HT1080 (cell line): ENCODE measurements at places on chromosomes 7 and 10.

DNA sequence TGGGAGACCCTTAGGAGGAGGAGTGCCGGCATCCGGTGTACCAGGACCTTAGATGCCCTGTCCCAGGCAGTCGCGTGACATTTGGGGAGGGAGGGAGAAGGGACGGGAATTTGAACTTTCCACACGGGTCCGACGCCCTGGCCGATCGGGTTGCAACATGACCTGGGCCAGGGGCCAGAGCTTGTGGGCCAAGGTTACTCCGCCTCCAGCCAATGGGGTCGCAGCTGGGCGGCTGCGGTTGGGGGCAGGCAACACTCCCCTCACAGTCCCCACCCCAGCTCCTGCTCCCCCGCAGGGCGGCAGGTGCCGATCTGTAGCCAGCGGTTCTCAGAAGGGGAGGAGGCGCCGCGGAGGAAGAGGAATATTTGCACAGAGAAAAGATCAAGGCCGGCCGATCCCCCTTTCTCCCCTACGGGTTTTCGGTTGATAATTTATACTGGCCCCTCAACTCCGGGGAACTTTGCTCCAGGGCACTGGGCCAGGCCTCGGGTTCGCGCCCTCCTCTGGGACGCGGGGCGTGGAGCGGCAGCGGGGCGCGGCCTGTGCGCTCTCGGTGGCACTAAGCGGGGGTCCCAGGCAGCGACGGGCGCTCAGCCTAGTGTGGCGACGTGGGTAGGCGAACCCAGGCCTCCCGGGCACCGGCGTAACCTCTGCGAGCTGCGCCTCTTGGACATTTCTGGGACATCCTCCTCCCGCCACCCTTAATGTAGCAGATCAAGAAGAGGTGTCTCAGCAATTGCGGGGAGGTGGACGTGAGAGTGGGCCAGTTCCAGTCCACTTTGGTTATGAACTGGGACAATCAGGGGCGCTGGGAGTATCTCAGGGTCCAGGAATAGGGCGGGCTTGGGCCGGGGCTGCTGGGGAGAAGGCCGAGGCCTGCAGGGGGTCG is 1.2 kb downstream of the MLXIPL start:
- no peak for DNase-seq

- DNase-seq = peak; percentile 32
Measured at GRCh38 chr7:98745722-98746318, 124.0 kb downstream of the TMEM130 start.

GRCh38 chr10:28959850-28960501 is 282.7 kb downstream of the BAMBI start:
- no peak for DNase-seq

DNA sequence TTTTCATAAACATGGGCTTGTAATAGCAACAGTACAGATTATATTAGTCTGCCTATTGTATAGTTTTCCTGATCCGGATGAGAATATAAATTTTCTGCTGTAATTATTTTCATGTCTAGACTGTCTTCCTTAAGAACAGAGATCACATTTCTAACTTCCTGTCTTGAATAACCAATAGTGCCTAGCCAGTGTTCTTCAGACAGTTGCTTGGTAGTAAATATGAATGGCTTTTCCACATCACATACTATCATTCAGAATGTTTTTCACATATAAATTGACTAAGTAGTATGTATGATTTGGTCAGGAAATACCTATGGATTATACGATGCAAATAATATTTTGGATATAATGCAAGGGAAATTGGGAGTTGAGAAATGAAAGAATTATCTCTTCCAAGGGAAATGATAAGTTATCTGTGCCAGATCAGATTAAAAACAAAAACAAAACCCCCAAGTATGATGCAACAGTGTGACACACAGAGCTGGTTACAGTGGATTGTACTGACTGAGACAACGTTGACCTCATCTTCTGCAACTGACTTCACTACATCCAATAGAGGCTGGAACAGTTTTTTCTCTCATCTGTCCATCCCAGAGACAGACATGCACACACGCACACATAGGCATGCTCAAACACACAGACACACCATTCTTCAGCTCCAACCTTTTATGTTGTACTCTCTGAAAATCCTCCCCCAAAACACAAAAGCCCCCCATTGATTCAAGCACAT is 16.4 kb downstream of the ITGA8 start:
- no peak for DNase-seq

GRCh38 chr10:58593008-58593407 is 80.3 kb downstream of the BICC1 start:
- no peak for DNase-seq

DNA sequence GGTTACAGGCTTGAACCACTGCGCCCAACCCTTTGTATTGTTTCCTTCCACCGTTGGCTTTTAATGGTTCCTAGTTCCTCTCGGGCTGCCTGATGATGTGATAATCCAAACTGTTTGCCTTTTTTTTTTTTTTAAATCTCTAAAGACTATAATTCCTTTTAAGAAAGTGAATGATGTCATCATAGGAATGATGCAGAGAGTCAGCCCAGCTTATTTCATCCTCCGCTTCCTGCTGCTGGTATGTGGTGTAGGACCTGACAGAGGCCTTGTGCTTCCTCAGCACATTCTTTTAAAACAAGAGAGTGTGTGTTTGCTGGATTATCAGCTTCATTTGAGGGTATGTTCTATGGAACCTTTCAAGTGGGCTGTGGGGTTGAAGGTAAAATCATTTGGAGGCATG is 241.4 kb downstream of the LRMDA start:
- peak; percentile 5 for DNase-seq

DNA sequence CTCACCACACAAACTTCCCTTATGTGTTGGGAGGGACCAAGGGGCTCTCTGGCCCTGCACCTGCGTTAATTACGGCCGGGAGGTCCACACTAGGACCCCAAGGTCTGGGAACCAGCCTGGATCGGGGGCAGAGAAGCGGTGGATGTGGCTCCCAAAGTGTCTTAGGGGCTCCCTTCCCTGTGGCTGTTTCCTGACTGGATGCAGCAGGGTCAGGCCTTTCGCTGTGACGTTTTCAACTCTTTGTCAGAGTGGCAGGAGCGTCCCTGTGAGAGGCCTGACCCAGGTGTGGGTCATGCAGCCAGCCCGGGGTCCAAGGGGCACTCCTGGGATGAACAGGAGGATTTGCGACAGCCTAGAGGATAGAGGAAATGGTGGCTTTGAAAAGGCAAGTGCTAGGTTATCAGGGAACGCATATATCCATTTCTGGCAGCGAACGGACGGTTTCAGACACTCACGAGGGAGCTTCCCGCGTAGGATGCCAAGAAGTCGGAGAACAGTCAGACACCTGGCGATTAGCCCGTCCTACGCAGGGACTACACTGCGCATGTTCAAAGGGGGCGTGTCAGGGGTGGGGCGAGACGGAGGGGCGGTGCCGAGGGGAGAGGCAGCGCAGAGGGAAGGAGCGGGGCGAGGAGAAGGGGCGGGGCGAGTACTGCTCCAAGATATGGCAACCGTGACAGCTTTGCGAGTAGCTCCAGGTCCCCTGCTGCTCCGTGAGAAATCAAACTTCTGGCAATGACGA is 46.2 kb upstream of the ZNF716 start:
- no peak for DNase-seq

- no peak for DNase-seq
Measured at GRCh38 chr10:114810926-114811325, 10.7 kb upstream of the FHIP2A start.

DNA sequence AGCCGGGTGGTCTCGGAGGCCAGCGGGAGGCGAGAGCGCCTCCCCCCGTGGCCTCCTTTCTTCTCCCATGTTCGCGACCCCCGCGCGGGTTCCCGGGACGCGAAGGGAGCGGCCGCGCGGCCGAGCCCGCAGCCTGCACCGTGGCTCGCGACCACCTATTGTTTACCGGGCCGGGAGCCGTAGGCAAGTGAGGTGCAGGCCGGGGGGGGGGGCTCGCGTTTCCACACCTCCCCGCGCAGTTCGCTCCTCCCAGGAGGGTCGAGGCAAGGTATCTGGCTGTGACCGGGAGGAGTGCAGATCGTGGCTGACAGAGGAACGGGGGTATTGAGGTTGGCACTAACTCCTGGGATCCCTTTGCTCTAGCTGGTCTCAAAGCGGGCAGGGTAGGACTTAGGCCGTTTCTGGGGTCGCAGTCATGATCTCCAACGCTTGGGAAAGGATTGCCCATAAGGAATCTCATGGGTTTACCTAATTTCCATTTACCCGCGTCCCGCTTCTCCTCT is 734 bp downstream of the PTPN12 start:
- DNase-seq = peak; percentile 39

DNA sequence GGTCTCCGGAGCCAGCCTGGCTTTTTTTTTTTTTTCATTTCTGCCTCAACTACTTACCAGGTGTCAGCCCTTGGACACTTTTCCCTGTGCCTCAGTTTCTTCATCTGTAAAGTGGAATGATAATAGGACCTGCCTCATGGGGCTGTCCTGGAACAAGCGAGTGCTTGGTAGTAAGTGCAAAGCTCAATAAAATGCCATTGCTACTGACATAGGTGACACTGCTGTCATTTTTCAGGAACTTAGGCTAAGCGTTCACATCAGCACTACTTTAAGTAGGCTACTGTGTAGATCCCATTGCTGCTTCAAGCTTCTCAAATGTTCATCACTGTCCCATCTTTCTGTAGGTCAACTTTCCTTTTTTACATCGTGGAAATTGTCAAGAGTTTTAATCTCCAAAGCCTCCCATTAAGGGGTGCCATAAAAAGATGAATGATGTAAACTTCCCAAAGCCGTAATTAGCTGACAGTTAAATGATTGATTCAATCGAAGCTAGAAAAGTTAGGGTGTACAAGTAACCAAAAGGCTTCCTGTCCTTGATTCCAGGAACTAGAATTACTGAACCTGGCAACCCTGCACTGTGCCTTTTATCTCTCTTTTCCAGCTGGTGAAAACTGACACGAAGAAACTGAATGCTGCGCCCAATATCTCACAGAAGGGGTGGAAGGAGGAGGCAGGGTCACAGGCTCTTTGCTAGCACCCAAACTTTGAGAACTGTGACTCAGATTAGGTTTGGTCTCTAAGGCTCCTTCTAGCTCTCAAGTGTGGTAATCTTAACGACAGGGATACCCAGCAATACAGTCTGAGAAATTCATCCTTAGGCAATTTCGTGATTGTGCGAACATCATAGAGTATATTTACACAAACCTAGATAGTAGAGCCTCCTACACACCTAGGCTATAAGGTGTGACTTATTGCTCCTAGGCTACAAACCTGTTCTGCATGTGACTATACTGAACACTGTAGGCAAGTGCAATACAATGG is 861 bp upstream of the USP6NL start:
- DNase-seq = no peak

DNA sequence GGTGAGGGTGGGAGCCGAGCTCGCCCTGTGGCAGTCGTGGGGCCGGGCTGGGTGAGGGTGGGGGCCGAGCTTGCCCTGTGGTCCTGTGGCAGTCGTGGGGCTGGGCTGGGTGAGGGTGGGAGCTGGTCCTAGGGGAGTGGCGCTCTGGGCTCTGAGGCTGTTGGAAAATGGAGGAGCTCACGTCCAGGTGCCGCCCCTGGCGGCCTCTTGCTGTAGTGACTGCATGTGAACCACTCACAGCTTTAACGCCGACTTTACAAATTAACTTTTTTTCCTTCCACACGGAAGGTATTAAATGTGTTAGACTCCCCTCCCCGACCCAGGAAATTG is 312.6 kb downstream of the WDR37 start:
- peak; percentile 29 for DNase-seq

DNA sequence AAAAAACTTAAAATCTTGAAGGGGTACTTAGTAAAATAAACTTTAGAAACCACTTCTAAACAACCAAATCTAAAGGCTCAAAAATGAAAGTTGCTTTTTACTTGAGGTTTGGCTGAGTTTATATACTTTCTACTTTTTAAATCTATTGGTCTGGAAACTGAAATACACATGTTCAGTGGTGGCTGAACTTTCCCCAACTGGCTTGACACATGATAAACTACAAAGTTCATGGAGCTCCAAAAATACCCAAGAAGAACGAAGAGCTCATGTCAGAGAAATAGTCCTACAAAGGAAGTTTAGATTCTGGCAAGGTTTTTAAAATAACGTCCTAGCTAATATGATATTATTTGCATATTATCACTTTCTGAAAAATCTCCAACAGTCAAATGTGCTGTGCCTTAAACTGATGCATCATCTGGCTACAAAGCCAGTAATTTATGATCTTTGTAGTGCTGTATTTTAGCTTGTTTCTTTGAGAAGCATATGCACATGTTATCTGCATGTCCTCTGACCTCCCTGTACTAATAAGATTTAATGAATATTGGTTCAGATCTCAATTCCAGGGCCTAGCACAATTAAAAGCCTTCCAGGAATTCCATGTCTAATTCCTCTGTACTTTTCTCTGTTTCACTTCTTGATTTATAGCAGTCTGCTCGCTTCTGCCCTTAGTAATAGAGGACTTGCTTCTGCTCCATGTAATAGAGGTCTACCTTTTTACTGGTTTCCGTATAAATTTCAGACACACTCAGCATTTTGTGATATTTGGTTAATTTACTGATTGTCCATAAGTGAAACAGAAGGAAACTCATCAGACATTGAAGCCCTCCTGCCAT is 28.2 kb downstream of the SEMA3C start:
- DNase-seq = no peak

DNA sequence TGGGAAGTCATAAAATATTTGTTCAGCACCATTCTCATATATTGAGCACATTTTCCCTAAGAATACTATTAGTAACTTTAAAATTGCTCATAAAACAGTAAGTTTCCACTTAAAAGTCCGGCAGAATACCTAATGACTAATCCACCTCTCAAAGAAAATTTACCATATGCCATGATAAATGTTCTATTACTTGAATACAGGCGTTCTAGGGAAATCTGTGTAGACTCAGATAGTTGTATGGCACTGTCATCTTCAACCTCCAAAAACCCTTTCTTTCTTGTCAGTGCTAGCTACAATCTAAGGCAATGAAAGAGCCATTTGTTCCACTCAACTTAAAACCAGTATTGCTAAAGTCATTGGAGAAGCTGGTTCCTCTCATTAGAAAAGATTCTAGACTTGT is 7.3 kb downstream of the GPR37 start:
- DNase-seq = no peak

DNA sequence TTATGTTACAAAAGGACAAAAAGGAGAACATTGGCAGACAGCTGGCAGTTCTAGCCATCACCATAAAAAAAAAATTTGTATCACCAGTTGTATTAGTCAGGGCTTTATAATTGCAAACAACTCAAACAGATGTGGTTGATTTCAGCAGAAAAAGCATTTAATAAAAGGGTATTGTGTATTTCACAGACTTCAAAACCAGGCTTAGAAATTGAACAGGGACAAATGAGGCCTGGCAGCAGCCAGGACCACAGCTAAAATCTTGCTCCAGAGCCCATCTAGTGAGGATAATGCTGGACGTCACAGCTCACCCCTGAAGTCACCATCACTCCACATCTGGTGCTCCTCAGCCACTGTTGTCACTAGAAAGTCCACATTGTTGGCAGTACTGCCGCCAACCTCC is 52.9 kb upstream of the CALD1 start:
- no peak for DNase-seq

- DNase-seq = no peak
Measured at GRCh38 chr10:132626019-132626760, 88.6 kb downstream of the INPP5A start.

GRCh38 chr10:78596556-78596955 is 472.2 kb upstream of the ZMIZ1 start:
- no peak for DNase-seq

- DNase-seq = peak; percentile 90
Measured at GRCh38 chr7:43674559-43675436, 54.5 kb downstream of the COA1 start.
